ENCODE measurements at places on chromosomes 13 and 19.

- DNase-seq, result no peak
These were observed 280.3 kb downstream of the KLF5 start for GRCh38 chr13:73339086-73339485.

DNA sequence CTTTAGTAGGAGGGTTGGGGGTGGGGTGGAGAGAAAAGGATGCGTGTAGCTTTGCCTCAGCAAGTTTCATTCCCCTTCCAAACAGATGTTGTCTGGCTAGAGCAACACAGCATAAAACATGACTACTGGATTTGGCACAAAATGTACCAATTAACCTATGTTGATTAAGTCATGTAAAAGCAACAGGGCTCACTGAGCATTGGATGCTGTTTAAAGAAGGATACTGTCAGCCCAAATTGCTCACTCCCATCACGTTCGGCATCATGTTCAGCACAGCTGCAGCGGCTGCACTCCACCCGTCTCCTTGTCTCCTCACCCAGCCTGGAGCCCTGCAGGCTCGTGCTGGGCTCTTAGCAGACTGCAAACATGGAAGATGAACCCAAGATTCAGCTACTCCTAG, 77.5 kb downstream of the DLEU7 start:
- no peak for DNase-seq

GRCh38 chr13:29832761-29833298, 17.6 kb downstream of the UBL3 start:
- no peak for DNase-seq

- DNase-seq, result no peak
These were observed 165.2 kb downstream of the TDRD3 start for GRCh38 chr13:60562096-60562780.

DNA sequence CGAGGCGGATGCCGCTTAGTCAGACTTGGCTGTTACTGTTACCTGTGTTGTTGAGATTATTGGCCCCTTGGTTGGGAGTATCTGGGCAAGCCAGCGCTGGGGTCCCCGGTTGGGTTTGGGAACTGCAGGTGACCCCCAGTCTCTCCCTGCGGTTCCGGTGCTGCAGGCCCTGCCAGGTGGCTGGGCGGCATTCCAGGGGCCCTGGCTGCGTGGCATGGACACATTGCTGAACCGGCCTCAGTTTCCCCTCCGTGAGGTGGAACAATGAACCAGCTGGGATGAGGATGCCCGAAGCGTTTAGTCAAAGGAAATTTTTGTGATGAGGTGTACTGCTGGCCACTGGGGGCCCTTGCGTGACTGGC, 538 bp downstream of the B3GNT3 start:
- DNase-seq, result no peak

GRCh38 chr13:114200399-114200911, 21.4 kb downstream of the CFAP97D2 start:
- no peak for DNase-seq

GRCh38 chr19:4178990-4179389, 3.4 kb downstream of the SIRT6 start:
- no peak for DNase-seq

GRCh38 chr13:57946361-57946760, 314.8 kb downstream of the PCDH17 start:
- DNase-seq, result no peak

DNA sequence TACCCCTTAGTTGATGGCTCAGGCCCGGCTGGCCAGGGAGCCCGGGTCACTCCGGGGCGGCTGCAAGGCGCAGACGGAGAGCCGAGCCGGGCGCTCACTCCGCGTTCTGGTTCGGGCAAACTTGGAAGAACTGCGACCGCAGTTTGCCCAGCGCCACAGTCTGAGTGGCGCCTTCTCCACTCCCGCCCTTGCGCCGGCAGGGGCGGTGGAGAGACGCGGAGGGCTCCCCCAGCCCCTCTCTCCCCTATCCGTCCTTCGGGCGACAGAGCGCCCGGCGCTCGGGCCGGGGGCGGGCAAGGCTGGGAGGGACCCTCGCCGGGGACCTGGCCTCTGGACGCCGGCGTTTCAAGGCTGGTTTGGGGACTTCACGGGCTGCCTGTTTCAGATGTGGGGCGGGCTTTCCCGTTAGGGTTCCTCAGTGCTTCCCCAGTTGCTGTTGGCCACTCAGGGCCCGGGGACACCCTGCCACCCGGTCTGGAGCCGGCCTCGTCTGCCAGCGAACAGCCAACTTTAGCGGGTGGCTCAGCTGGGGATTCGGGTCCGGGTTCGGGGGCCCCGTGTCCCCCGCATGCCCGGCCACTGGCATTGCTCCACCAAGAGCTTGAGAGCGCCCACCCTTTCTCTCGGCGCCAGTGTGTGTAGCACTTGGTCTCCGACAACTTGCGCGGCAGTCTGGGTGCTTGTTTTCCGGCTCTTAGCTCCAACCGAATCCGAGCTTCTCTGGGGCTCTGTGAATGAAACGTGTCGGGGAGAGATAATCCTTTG, 1.5 kb downstream of the GPC6 start:
- DNase-seq, result no peak

DNA sequence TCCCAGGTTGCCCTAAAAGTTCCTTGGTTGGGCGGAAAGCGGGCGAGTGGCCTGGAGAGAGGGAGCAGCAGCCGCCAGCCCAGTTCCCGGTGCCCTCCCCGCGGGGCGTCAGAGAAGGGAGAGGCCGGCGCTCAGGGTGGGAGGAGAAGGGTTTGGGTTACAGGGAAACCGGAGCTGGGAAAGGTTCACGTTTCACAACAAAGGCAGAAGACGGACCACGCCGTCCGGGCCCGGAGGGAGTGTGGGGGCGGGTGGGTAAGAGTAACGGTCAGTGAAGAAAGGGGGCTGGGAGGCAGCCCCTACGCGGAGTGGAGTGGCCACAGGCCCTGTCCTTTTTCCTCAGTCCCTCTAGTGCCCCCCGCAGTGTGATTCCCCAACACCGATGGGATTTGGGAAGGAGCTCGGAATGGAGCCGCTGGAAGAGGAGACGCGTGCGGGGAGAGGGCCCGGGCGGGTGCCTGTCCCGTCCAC, 1.6 kb downstream of the SIX5 start:
- no peak for DNase-seq

- DNase-seq, result no peak
These were observed 273.8 kb downstream of the LIG4 start for GRCh38 chr13:107941345-107942029.

- no peak for DNase-seq
These were observed 125.5 kb downstream of the ENOX1 start for GRCh38 chr13:43661161-43661830.

- DNase-seq, result peak; percentile 56
These were observed 81.0 kb upstream of the UBAC2 start for GRCh38 chr13:99119656-99120055.

- DNase-seq, result peak; percentile 60
These were observed 48.8 kb downstream of the IRS2 start for GRCh38 chr13:109737606-109738005.

DNA sequence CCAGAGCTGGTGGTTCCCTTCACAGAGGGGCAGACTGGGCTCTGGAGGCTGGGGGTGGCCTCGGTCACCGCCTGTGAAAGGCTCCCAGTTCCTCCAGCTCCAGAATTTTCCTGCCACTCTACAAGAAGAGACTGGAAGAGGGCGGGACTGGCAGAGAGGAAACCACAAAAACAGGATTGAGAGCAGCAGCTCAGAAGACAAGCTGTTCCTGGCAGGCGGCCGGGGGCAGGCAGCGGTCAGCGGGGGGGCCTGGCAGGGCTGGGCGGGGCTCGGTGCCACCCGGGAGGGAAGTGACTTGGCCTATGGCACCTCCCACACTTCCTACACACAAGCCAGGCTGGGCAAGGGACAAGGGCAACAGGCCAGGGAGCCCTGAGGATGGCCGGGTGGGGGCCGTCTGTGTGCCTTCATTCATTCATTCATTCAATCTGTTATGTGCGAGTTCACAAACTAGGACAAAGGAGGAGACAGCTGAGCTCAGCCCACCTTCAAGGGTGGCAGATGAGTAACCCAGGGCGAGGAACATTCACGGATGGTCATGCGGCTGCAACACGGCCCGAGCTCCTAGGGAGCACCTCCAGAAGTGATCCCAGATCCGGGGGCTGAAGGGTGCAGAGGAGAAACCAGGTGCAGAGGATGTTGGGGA, 16.9 kb upstream of the BTBD2 start:
- no peak for DNase-seq

DNA sequence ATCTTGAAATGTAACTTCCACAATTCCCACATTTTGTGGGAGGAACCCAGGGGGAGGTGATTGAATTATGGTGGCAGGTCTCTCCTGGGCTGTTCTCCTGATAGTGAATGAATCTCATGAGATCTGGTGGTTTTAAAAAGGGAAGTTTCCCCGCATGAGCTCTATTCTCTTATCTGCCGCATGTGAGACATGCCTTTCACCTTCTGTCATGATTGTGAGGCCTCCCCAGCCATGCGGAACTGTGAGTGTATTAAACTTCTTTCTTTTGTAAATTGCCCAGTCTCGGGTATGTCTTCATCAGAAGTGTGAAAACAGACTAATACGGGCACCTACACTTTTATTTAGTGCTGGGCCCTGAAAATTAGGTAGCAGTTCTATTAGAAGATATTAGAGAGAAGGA, 45.8 kb downstream of the TNFSF13B start:
- DNase-seq, result no peak

DNA sequence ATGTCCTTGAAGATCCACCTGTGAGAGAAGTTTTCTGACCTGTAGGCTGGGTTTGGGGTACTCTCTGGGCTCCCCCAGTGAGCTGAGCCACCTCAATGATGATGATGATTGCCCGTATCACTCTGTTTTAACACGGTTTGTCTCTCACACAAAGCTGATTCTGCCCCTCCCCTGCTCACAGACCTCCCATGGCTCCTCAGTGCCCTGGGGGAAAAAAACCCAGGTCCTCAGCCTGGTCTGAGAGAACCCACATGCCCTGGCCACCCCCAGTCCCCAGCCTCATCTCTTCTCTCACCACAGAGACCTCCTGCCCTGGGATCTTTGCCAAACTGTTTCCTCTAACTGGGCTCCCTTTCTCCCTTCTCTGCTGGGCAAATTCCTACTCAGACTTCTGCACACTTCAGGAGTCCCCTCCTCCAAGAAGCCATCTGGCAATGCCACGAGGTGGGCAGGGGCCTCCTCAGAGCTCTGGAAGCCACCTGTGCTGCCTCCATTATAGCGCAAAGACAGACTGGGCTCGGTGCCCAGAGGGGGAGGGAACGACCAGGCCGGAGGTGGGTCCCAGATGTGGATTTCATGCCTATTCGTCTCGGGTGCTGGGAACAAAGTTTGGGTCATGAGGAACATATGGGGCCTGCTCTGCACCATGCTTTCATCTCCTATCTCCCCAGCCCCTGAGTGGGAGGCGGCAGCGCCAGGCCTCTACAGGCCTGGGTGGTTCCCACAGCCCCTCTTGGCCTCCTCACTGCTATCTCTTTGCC, 8.5 kb upstream of the CA11 start:
- no peak for DNase-seq

DNA sequence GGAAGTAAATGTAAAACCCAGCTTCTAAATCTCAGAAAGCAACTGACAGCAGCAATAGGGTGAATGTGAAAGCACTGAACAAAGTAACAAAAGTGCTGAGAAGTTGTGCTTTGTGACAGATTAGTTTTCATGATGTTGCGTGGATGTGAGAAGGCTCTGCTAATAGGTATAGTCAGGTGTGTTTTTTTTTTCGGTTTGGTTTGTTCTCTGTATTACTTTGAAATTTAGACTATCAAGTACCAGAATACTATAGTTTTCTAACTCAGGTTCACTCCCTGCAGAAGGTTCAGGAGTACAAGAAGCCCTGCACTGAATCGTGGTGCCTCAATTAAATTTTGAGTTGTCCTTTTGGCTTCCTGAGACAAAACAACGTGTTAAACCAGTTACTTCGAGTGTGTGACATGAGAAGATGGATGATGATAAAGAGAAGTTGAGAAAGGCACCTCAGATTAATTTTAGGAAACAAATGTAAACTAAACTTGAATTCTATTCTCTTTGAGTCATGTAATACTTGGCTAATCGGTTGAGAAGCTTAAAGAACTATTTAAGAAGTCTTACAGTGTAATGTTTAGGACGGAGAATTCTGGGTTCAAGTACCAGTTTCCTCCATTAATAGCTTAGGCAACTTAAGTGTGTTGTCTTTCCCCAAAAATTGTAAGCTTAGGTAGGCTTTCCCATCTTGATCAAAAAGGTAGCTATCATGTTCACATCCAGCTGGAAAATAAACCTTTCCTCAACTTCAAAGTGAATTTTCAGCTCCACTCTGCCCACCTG, 10.3 kb downstream of the MIR17HG start:
- no peak for DNase-seq

GRCh38 chr13:32883474-32883873, 132.7 kb upstream of the KL start:
- no peak for DNase-seq

DNA sequence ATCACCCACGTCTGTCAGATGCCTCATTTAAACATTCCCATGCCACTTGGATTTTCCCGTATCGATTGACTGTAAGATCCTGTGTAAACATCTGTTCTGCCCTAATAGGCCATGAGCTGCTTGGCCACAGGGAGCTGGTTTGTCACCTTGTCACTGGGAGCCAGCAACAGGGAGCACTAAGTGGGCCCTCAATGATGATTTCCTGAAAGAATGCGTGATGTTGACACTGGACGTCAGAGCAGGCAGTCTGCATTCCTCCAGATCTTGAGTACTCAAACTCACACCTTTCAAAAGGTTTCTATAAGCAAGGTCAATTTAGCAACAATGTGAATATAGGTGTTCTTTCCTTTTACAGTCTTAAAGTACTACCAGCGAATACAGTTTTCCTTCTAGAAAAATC, 78.8 kb downstream of the TUBGCP3 start:
- DNase-seq, result no peak

- no peak for DNase-seq
These were observed 6.5 kb downstream of the HIF3A start for GRCh38 chr19:46303322-46303690.

- DNase-seq, result no peak
These were observed 17.1 kb upstream of the S1PR4 start for GRCh38 chr19:3161453-3161852.

DNA sequence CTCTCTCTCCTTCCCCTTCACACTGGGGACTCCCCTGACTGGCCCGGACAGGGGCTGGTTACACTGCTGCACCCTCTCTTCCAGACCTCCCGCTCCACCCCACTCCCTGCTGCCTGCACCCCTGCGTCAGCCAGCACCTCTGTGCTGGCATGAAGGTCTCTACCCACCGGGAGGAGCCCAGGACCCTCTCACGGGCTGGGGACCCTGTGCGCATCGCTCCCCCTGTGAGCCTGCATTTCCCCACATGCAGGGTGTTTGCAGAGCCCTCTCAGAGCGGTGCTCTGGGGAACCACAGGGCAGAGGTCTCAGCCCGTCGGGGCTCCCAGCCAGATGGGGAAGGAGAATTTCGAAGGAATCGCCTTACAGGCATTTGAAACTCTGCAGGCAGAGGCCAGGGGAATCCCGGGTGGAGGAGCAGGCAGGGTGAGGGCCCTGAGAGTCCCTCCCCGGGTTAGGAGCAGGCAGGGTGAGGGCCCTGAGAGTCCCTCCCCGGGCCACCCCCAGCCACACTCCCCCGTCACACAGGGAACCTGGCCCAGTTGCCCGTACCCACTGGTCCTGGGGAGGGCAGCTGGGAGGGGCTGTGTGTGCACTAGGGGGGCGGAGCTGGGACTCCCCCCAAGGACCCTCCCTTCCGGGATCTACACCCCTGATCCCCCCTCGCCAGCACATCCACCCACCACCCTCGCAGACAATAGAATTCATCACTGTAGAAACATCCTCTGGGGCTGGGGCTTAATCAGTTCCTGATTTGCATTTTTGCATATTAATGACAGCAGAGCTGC, 16.3 kb upstream of the TCF3 start:
- DNase-seq, result no peak

GRCh38 chr13:63198071-63198470, 1782.4 kb upstream of the PCDH20 start:
- DNase-seq, result no peak

- DNase-seq, result no peak
These were observed 709 bp downstream of the DPP9 start for GRCh38 chr19:4722671-4723594.
